ENCODE measurements at places on chromosomes 3 and 15. TPM values are rescaled to one million over a fixed set of nuclear protein-coding genes. Genes with fewer than 3 reads are reported as not detected.

CX3CR1 gene
- total RNA-seq, result 11.4 TPM

MKRN2 gene
- total RNA-seq, result 33.8 TPM

- no peak for DNase-seq
Measured at GRCh38 chr3:97148931-97149330, 334.5 kb downstream of the EPHA6 start.

DNA sequence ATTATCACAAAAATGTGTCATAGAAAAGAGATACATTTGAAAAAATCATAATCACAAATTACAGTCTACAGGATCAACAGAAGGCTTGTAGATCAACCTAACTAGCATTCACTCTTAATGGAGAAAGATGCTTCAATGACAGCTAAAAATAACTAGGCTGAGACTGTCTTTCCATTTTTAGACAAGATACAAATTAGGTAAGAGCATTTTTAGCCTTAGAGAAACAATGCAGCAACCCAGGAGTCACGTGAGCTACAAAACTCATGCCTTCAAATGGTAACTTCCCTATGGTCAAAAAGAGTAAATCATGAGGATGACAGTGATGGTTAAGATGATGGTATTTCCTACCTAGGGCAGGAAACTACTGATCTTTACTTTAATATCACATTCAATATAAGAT lies 415.4 kb downstream of the MAGI1 start:
- no peak for DNase-seq

- DNase-seq, result no peak
Measured at GRCh38 chr3:119388577-119388976, 74.8 kb downstream of the TMEM39A start.
